ENCODE measurements at places on chromosomes 1 and 21.
A peak's percentile ranks its signal among the peaks of the same experiment; 100 is the strongest.

DNA sequence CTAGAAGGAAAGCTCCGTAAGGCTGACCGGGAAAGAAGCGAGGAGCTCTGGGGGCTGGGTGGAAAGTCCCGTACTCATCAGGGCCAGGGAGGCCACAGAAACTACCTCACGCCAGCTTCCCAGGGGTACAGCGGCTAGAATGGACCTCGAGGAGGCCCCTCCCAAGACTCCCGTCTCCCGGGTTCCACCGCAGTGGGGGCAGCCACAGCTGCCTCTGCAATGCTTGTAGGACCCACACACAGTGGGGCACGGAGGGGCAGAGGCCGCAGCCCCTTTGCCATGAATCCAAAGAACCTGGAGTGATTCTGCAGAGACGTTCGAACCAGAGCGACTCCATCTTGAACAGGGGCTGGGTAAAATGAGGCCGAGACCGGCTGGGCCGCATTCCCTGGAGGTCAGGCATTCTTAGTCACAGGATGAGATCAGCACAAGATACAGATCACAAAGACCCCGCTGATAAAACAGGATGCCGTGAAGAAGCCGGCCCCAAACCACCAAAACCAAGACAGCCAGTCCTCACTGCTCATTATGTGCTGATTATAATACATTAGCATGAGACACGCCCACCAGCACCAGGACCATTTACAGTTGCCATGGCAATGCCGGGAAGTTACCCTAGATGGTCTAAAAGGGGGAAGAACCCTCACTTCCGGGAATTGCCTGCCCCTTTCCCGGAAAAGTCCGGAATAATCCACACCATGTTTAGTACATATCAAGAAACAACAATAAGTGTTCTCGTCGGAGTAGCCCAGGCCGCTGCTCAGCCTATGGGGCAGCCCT lies 1.6 kb upstream of the ANKRD65 start:
- DNase-seq = no peak

DNA sequence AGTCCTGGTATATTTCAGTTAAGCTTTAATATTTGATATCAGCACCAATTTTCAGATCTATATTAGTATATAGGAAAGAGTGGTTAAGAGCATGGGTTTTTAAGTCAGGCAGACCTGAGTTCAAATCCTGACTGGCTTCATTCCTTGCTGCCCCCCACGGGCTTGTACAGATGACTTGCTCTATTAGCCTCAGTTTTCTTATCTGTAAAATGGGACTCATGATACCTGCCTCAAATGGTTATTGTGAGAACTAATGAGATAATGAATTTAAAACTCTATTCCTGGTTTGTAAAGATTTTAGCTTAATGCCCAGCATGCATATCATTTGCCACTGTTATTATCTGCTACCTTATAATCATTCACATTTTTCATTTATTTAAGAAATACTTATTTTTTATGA lies 264.5 kb downstream of the RPS6KC1 start:
- DNase-seq = no peak

DNA sequence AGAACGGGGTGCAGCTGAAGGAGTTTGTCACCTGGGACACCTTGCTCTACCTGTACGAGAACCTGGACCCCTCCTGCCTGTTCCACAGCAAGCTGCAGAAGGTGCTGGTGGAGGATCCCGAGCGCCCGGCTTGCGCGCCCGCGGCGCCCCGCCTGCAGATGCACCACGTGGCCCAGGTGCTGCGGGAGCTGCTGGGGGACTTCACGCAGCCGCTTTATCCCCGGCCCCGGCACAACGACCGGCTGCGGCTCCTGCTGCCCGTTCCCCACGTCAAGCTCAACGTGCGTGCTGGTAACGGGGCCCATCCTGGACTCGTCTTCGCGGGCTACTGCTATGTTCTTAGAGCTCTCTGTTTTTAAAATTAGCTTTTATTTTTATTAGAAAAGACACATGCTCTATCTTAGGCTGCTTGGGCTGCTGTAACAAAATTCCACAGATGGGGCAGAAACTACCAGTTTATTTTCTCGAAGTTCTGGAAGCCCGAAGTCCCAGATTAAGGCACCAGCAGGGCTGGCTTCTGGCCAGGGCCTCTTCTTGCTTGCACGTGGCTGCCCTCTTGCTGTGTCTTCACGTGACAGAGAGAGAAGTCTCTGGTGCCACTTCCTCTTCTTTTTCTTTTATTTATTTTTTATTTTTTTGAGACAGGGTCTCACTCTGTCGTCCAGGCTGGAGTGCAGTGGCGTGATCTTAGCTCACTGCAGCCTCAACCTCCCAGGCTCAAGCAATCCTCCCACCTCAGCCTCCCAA lies 38.1 kb downstream of the TRPM2 start:
- DNase-seq = no peak

GRCh38 chr21:45356251-45356650 lies 48.7 kb upstream of the COL18A1 start:
- DNase-seq = no peak

DNA sequence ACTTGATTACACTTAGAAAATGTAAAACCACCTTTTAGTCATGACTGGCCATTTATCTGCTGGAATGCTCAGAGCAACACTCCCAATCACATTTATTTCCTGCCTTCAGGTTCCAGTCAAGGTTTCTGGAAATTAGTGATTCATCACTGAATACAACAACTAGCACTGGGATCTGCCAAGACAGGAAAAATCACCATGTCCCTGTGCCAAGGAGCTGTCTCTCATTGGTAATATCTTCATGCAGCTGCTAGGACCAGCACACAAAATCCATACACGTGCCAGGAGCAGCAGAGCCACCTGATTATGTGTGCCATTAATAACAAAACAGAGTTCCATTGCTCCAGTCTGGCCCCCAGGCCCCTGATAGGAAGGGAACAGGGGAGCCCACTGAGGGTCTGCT lies 194.6 kb downstream of the TNR start:
- peak; percentile 57 for DNase-seq

DNA sequence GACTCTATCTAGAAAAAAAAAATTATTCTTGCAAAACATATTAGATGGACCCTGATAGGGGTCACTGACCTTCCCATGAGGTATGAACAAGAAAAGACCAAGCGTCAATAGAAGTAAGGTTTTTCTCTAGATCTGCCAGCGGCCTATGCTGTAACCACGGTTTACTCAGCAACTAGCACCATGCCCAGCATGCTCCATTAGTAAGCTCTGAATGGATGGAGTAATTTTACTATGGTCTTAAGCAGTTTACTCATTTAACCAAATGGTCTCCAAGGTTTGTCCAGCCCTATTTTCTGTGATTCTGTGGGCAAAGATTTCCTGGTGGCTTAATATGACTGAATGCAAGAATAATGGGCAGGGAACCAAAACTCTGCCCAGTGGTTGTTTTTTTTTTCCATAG lies 113.9 kb downstream of the ADSS2 start:
- no peak for DNase-seq

DNA sequence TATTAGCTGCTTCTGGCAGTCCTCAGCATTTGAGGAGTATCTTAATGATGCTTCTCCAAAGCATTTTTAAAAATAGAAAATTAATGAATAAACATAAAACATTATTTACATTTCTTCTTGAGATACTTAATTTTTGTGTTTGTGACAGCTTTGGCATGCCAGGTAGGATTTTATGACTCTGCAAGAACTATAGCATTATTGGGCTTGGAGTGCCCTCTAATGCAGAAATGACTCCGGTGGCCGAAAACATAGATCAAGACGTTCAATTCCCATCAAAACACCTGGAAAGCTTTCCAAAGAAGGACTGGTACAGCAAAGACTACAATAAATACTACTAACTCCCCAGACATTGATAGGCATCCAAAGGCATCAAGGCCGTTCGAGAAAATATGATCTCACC lies 366.4 kb upstream of the CXADR start:
- DNase-seq = no peak

DNA sequence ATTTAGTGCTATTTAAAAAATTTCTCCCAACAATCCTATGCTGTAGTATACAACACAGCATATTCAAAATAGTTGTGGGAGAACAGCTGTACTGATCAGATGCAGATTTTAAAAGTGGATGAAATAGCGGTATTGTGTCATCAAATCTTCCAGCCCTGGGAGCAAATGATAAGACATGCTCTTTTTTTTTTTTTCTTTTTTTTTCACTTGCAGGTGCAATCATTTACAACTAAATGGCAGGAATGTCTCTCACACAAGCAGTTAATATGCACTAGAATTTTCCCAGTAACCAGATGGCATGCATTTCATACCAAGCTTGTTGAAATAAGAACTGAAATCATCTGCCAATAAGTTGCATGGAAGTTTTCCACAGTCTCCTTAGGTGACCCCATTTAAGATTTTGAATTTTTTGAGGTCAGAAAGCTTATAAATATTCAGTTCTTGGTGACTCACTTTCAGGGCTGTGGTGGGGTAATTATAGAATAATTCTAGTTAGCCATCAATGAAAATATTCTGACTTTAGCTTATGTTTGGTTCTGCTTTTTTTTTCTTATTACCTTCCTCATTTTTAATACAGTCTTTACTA lies 623.9 kb upstream of the NR5A2 start:
- DNase-seq = peak; percentile 17

GRCh38 chr1:235947989-235948388 lies 81.3 kb upstream of the LYST start:
- no peak for DNase-seq
